Ascending aorta (tissue), 2 donors: ENCODE measurements at places on chromosomes 13 and 19.

GRCh38 chr13:108323031-108323430 is 53.5 kb downstream of the TNFSF13B start:
- no peak for DNase-seq

DNA sequence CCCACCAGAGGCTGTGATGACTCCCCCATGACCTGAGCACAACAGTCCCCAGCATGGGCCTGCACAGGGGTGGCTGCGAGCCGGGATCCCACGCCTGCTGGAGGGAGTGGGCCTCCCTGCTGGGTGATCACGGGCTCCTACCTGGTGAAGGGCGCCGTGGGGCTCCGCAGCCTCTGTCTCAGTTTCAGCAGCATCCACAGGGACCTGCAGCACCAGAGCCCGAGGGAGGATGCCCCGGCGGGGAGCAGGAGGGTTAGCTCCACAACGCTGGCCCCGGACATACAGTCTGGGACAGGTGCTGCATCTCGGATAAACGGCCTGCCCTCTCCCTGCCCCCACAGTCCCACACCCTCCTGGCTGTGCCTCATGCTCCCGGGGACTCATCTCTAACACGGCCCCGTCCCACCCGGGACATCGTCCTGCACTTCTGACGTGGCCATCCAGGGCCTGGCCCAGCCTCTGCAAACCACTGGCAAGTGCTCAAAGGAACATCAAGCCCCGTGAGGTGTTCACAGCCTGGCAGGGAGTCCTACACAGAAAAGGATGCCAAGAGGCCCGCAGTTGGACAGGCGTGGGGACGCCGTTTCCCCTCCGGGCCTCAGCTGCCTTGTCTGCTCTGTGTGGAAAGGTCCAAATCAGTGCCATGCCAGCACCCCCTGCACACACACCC is 10.5 kb downstream of the PEX11G start:
- DNase-seq, result no peak

- DNase-seq, result peak; percentile 83
Observed at GRCh38 chr19:39407410-39407659, 688 bp downstream of the ZFP36 start.

- DNase-seq, result no peak
Observed at GRCh38 chr13:62767473-62767872, 1351.8 kb upstream of the PCDH20 start.

DNA sequence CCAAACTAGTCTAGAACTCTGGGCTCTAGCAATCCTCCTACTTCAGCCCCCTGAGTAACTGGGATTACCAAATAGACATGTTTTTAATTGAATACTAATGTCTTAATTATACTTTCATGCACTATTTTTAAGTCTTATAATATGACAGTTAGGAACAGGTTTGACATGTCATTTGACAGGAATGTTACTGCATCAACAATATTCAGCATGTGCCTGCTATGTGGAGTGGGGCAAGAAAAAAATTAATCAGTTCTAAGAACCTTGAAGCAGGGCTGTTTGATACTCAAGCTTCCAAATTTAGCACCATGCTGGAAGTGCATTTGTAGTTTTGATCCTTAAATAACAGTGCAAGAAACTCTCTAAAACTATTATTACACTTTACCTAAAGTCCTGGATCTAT is 265.3 kb downstream of the MZT1 start:
- DNase-seq, result no peak

GRCh38 chr19:41330946-41331678 is 21.1 kb downstream of the CCDC97 start:
- DNase-seq, result no peak

DNA sequence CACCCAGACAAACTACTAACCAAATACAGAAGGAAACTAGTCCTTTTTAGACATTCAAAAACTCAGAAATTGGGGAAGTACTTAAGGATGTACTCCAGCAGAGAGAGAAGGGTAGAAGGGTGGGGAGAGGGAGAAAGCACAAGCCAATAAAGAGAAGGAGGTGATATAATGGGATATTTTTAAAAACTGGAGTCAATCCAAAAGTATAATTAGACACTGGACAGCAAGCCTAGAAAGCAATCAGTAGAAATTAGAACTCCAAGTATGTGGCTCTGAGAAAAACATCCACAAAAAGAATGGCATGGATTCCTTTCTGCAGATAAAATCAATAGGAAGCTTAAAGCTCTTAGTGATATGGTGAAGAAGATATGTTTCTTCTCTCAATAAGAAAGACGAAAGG is 55.8 kb downstream of the PEPD start:
- no peak for DNase-seq

- DNase-seq, result no peak
Observed at GRCh38 chr13:109126178-109126577, 496.8 kb downstream of the MYO16 start.

DNA sequence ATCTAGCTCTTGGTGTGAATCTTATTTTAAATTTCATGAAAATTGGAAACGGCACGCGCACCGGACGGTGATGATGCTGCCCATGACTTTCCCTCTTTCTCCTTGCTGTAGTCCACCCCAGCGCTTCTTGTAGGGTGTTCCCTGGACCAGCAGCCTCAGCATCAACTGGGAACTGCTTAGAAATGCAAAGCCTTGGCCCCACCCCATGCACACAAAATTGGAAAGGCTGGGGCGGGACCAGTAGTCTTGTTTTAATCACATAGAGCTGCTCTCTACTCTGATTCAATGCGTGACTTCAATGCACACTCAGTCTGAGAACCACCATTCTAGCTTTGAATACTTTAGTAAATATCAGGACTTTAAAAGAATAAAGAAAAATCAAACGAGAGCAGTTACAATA is 427.1 kb downstream of the EFNB2 start:
- no peak for DNase-seq

DNA sequence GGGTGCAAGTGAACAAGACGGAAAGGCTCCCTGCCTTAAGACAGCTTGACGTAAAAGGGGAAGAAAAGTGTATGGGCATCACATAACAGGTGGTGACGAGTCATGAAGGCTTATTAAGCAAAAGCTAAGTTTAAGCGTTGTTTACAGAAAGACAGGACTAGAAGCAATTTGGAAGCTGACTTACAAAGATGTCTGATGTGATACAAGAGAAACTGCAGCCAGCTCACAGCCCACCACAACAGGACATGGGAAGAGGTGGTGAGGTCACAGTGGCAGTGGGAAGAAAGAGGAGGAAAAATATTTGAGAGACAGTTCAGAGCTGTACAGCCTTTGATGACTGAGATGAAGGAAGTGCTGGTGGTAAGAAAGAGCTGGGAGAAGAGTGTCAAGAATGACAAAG is 181.6 kb downstream of the KLF12 start:
- DNase-seq, result no peak

GRCh38 chr13:72253754-72254153 is 386.8 kb upstream of the DACH1 start:
- no peak for DNase-seq

GRCh38 chr13:67063036-67063435 is 167.1 kb downstream of the PCDH9 start:
- no peak for DNase-seq

DNA sequence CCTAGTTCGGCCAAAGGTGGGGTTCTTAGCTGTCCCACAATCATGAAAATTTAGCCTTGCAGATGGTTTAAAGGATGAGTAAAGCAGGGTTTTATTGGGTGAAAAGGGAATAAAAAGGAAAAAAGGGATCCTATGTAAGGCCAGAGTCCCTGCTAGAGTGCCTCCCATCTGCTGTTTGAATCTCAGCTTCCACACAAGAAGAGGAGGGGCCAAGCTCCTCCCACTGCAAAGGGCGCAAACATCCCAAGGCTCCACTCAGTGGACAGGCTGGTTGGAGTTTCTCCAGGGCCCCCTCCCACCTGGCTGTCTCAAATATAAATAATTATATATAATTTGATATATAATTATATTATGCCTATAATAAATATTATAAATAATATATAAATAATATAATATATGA is 1272.1 kb upstream of the PCDH20 start:
- no peak for DNase-seq

- DNase-seq, result no peak
Observed at GRCh38 chr19:19748249-19748938, 15.5 kb upstream of the ZNF14 start.

DNA sequence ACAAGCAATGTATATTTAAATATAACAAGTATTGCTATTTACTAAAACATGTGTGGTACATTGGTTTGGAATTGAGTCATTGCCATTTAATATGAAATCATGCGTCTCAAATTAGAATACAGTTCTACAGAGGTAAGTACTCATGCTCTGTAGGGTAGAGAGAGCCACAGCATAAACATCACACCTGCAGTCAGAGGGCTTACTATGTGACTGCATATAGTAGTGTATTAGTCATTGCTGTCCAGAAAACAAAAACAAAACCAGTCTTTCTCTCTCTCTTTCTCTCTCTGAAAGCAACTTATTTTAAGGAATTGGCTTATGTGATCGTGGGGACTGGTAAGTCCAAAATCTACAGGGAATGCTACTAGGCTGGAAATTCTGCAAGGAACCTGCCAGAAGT is 370.3 kb downstream of the GPC5 start:
- no peak for DNase-seq

- no peak for DNase-seq
Observed at GRCh38 chr19:1234955-1235380, 2.8 kb downstream of the CBARP start.

DNA sequence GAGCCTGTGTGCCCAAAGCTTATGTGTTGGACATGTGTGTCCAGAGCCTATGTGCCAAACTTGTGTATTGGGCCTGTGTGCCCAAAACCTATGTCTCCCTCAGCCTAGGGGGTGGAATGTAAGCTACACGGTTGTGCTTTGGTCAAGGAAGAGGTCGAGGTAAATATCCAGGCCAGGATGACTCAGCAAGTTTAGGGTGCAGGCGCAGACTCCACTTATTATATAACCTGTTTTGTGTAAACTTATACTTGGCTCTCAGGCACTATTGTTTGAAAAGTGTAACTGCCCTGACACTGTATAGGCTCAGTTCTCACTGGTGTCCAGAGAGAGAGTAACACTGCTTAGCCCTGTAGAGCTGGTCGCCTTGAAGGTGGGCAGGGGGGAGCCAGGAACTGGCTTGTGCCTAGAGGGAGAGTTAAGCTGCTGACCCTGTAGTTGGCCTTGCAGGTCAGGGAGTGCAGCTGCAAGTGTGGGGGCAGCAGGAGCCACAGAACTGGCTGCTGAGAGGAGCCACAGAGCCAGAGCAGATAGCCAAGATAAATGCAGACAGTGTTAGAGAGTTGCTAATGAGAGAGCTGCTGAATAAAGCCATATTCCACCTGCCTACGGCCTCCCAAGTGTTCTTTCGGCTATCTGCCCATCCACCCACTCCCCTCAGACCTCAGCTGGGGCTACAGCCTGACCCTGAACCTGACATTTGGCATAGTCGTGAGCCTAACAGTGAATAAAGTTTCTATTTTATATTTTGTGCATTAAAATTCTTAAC is 517.2 kb upstream of the SLITRK1 start:
- DNase-seq, result no peak

DNA sequence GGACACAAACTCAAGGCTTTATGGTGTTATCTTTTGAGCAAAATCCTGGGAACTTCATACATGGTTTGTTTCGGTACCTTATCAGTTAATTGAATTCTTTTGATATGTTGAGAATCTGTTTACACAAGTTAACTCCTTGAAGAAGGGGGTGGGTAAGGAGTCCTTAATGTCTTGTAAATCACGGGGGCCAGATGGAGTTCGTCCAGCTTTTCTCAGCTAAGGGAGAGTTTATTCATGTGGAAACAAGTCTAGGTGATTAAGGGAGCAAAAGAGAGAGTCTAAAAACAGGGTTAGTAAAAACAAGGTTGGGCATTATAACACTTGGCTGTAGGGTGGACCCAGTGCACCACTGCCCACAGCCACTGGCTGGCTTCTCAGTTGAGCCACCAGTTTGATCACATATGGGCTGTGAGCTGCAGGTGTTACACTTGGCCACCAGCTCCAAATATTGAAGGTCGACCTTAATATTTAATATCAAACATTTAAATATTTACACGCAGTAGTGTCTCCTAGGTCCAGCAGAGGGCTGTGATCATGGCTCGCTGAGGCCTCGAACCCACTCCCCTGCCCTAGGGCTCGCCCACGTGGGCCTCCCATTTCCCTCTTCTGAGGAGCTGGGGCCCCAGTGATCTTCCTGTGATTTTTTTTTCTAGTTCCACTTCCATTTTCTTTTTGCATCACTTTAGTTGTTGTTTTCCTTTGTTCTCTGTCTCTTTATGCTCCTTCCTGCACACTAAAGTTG is 21.0 kb upstream of the ZNF43 start:
- no peak for DNase-seq

GRCh38 chr19:30358821-30359580 is 13.2 kb upstream of the ZNF536 start:
- no peak for DNase-seq

GRCh38 chr19:35207391-35207871 is 21.1 kb downstream of the FAM187B start:
- DNase-seq, result no peak

DNA sequence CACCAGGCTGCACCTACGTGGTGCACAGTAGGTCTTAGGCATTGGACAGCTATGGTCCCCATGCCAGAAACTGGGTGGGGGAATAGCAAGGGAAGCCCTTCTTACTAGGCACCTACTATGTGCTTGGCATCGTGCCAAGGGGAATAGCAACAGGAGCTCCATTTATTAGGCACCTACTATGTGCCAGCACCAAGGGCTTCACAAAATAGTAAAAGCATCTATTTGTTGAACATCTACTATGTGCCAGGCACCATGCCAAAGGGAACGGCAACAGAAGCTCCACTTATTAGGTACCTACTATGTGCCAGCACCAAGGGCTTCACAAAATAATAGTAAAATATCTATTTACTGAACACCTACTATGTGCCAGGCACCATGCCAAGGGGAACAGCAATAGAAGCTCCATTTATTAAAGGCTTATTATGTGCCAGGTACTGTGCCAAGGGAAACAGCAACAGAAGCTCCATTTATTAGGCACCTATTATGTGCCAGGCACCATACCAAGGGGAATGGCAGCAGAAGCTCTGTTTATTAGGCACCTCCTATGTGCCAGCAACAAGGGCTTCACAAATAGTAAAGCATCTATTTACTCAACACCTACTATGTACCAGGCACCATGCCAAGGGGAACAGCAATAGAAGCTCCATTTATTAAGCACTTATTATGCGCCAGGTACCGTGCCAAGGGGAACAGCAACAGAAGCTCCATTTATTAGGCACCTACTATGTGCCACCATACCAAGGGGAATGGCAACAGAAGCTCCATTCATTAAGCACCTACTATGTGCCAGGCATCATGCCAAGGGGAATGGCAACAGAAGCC is 108.5 kb downstream of the PTPRS start:
- DNase-seq, result no peak

DNA sequence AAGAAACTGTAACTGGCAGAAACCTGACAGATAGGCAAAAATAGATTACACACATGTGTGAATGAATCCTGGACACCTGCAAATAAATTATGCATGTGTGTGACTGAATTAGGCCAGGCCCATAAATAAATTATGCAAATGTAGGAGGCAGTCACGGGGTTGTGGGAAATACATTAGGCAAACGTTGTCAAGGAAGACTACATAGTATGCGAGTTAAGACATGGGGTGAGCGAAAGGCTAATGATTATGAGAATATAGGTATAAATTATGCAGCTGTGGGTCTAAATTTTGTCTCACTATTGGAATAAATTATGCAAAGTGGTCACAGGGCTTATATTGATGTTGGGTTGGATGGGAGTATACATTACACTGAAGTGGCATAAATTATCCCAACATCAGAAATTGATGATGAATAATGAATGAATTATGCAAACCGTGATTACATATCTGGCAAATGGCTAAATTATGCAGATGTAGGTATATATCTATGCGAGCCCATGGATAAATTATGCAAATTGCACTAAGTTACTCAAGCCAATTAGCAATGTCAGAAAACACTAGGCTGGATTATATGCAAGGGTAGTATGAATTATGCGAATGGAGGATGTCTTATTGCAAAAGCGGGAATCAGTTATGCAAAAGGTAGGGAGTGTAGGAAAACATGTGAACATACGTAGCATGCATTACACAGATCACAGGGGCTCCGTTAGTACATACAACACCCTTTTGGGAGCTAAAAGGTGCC is 6.8 kb downstream of the SLC8A2 start:
- no peak for DNase-seq
